ENCODE measurements at places on chromosomes 7 and 10.

DNA sequence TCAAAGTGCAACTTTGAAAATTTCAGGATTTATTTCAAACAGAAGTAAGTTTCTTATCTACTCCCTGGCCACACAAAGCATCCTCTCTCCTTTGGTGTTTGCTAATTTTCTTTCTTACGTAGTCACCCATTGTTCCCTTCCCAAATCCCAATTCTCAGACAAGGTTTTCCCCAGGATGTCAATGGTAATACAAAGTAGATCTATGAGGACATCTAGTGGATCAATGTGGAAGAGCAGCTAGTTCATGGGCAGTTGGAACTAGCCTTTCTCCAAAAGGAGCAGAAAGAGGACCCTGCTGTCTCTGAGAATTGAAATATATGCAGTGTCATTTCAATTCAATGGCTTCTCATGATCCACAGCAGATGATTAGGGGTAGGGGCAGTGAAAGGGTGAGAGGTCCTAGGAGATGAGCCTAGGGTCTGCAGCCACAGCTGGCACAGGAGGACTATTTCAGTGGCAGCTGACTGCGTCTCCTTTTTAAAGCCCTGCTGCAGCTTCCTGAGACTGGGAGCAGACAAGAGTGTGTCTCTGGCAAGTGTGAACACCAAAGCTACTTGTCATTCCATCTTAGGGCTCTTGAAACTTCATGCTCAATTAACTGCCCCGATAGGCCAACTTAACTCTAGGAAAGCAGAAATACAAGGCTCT lies 632.6 kb downstream of the KCNMA1 start:
- DNase-seq = no peak

DNA sequence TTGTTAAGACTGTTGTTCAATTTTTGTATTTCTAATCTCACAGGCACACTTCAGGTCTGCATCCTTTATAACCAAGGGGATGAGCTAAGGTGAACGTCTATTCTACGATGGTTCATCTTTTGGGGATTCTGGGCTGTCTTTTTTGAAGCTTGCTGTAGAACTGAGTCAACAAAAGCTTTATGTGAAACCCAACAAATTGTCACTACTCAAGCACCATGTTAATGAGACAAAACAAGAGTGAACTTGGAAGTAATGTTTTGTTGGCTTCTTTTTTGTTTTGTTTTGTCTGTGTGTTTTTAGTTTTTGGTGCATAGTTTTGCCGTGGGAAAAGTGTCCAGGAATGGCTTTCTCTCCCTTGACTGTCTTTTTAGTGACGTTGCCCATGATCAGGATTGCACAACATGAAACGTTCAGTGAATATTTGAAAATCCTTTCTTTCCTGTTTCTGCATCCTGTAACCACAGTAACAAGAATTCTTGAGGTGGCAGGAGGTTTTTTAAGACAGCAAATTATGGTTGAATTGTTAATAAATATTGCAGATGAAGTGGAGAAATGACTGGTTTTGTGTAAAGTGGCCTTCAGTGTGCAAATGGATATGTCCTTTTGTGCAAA lies 65.6 kb downstream of the WIPF3 start:
- DNase-seq = no peak

GRCh38 chr10:76319661-76320060 lies 888.2 kb downstream of the LRMDA start:
- no peak for DNase-seq

DNA sequence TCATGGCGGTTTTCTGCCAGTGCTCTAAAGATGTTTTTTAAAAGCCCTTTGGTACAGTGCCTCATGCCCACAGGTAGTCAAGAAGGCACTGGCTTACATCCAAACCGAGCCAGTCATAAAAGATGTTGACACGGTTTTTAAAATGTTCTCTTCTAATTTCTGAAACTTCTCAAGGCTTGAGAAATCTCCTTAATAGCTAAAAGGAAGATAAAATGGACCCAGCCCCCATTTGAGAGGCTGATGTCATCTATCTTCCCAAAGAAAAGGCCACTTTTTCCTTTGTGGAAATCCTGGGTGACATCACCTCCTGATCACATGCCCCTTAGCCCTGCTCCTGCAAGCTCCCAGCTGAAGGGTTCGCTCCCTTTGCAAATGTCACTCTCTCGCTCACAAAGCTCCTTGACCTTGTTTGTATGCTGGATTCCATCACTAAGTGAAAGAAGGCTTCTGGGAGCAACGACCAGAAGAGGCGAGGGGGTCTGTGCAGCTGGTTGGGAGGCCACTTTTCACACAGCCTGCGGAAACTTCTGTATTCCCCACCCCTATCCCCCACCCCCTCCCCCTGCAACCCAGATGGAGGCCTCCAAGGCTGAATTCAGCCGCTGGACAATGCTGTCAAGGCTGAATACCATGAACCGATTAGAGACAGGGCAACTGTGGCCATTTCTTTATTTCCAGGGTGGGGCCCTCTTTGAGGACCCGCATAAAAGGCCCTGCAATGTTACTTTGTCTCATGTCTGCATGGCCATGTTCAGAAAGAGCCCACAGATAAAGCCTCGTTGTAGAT lies 122.8 kb downstream of the CUBN start:
- no peak for DNase-seq

DNA sequence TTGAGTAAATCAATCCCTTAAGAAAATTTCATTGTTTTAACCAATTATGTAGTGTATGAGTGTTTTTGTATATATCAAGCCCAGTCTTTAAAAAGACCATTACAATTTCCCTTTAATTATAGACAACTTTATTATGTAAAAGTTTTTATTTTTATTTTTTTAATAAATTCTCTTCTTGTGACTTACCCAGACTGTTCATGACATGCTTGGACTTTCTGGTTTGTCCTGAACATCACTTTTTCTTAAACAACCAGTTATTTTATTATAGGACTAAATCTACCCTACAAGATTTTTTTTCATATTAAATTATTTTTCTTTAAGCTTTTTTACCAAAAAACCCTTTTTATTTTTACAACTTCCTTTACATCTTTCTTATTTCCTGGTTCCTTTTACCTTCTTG lies 410.4 kb downstream of the ATRNL1 start:
- DNase-seq = no peak

DNA sequence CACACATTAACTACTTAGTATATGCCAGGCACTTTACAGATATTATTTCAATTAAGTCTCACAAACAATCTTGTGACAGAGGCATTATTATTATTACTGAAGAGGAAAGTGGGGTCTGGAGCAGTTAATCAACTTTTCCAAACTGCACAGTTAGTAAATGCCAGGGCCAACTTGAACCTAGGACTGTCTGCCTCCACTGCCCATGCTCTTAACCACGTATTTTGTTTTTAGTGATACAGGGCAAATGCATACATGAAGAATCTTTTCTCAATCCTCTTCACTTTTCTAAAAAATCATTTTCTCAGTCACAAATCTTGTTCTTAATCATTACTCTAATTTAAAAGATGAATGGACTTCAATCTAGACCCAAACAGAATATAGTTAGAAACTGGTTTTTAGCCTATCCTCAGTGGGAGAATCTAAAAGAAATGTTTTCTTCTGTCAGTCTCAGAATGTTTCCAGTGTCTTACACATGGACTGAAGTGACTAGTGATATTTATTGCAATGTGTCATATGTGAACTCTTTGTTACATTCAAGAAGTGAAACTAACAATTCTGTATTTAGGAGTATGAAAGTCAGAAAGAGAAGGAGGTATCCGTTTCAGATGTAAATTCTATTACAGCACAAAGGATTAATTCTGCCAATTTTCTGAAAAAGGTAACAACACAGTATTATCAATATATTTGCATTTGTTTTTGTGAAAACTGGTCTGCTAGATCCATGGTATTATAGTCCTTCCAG lies 55.5 kb upstream of the CCNJ start:
- no peak for DNase-seq

- no peak for DNase-seq
Measured at GRCh38 chr10:71173466-71173865, 38.9 kb upstream of the UNC5B start.

GRCh38 chr10:97090035-97090434 lies 95.7 kb downstream of the SLIT1 start:
- DNase-seq = no peak
